ENCODE measurements at places on chromosomes 16 and 17. TPM values are rescaled to one million over a fixed set of nuclear protein-coding genes. Genes with fewer than 3 reads are reported as not detected.

- DNase-seq = peak; percentile 83
- H3K4me3 ChIP-seq = no peak overlapping the region
- no peaks in the 10 kb centered on the region for H3K27me3 ChIP-seq
- no peak overlapping the region for H3K27ac ChIP-seq
Observed at GRCh38 chr17:27651411-27652345, 20.7 kb downstream of the LGALS9 start.

GRCh38 chr16:73198481-73198880 is 150.6 kb upstream of the ZFHX3 start:
- H3K27ac ChIP-seq = no peak overlapping the region
- H3K36me3 ChIP-seq = no peaks in the 10 kb centered on the region

GRCh38 chr16:27698266-27698665 is 148.3 kb downstream of the KATNIP start:
- H3K4me1 ChIP-seq = no peaks in the 10 kb centered on the region
- no peak overlapping the region for H3K4me3 ChIP-seq
- H3K36me3 ChIP-seq = peaks cover 11% of the 10 kb centered on the region
- no peak overlapping the region for H3K27ac ChIP-seq
- no peaks in the 10 kb centered on the region for H3K27me3 ChIP-seq

C16orf89 gene
- not detected for total RNA-seq

MYH2 gene
- not detected for total RNA-seq

ATP6V0A1 gene
- total RNA-seq = 12.0 TPM

MPP2 gene
- total RNA-seq = 1.8 TPM

Data from activated CD4-positive, alpha-beta memory T cell treated with anti-CD3 and anti-CD28 coated beads for 36 hours (primary cell).